ENCODE measurements at places on chromosomes 13 and 19. TPM values are rescaled to one million over a fixed set of nuclear protein-coding genes. Genes with fewer than 3 reads are reported as not detected.

- peaks cover 58% of the 10 kb centered on the region for H3K27me3 ChIP-seq
- H3K27ac ChIP-seq = no peak overlapping the region
- no peak for DNase-seq
- peak overlapping the region; percentile 55 for H3K4me3 ChIP-seq
- no peaks in the 10 kb centered on the region for H3K36me3 ChIP-seq
Observed at GRCh38 chr19:3028305-3029064, 595 bp downstream of the TLE2 start.

DNA sequence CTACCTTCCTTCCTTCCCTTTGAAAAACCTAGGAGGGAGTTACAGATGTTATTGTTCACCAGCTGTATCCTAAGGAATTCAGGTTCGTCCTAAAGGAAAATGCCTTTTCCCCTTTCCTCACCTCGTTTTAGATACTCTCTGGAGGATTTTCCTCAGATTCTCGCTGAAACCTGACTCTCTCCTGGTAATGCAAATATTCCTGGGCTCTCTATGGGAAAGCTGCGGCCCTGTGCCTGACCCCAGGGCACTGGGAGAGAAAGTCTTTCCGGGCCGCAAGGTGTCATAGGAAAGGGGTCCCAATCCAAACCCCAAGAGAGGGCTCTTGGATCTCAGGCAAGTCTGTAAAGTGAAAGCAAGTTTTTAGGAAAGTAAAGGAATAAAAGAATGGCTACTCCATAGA, 13.1 kb upstream of the OR1M1 start:
- no peaks in the 10 kb centered on the region for H3K4me1 ChIP-seq
- no peaks in the 10 kb centered on the region for H3K27me3 ChIP-seq
- H3K27ac ChIP-seq = no peak overlapping the region

DNA sequence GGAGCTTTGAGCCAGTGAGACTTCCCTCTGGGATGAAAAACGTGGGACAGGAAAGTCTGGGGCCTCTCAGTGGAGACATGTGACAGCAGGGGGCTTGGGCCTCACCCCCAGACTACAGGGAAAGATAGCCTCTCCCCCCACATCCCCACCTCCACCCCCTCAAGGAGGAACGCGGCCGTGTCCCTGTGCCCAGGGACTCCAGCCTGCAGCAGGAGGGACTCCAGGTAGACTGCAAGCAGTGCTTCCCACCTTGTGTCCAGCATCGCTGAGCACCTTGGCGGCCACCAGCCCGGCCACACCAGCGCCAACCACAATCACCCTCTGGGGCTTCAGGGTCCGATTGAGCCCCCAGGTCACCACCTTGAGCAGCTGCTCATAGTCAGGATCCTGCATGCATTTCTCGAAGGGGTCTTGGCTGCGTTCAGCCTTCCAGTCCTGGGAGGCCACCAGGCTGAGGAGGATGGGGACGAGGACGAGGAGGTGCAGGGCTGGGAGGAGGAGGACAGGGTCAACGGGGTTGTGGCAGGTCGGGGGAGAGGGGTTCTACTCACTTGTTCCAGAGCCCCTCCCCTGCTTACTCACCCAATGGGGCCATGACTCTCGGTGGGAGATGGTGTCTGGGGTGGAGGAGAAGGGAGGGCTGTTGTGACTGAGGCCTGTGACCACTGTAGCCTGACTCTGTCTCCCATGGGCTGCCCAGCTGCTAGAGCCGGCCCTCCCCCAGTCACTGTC, 955 bp downstream of the IL4I1 start:
- peaks cover 30% of the 10 kb centered on the region for H3K4me1 ChIP-seq
- DNase-seq = no peak
- H3K27ac ChIP-seq = no peak overlapping the region
- no peak overlapping the region for H3K4me3 ChIP-seq

GRCh38 chr13:24033527-24034302, 126.8 kb upstream of the SPATA13 start:
- DNase-seq = no peak
- no peak overlapping the region for H3K27ac ChIP-seq
- H3K36me3 ChIP-seq = no peaks in the 10 kb centered on the region

DNA sequence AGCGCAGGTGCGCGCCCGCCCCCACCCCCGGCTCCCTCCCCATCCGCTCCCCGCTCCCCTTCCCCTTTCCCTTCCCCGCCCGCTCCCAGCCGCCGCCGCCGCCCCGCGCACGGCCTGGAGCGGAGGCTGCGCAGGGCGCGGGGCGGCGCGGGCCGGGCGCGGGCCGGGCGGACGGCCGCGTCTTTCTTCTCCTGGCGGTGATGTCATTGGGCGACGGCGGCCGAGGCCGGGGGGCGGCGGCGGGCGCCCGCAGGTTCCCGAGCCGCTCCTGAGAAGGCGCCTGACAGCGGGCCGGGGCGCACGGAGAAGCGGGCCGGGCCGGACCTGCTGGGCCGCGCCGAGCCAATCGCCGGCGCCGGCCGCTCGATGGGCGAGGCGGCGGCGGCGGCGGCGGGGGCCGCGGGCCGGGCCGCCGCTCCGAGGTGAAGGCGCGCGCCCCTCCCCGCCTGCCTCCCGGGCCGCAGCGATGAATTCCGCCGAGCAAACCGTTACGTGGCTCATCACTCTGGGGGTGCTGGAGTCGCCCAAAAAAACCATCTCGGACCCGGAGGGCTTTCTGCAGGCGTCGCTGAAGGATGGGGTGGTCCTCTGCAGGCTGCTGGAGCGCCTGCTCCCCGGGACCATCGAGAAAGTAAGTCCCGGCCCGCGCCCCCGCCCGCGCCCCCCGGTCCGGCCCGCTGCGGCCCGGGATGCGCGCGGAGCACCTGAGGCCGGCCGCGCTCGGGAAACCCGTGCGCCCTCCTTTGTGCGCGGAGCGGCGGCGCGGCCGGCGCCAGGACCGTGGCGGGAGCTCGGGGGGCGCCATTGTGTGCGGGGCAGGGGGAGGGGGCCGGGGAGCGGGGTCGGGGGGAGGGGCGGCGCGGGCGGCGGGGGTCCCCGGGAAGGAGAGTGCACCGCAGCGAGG, at the start of gene ARHGEF7:
ARHGEF7 (plus strand) TSS at position 250 of the 904 bp plus-strand sequence; CDS start at position 467, 217 bp downstream.
- peaks cover 3% of the 10 kb centered on the region for H3K27me3 ChIP-seq
- H3K36me3 ChIP-seq = no peaks in the 10 kb centered on the region
- DNase-seq = peak; percentile 53
- H3K4me1 ChIP-seq = peaks cover 17% of the 10 kb centered on the region
- H3K27ac ChIP-seq = no peak within 1 kb of the TSS
- H3K4me3 ChIP-seq = peak within 1 kb of the TSS; percentile 70

GRCh38 chr19:19821366-19821951, at the start of gene ZNF506:
Gene ZNF506, minus strand, starts transcription at chr19:19821750. Its CDS starts 147 bp downstream, at chr19:19821603.
- H3K4me3 ChIP-seq = peak within 1 kb of the TSS; percentile 100
- DNase-seq = peak; percentile 97
- no peaks in the 10 kb centered on the region for H3K27me3 ChIP-seq
- H3K4me1 ChIP-seq = peaks cover 40% of the 10 kb centered on the region
- peak within 1 kb of the TSS; percentile 97 for H3K27ac ChIP-seq

- H3K4me3 ChIP-seq = no peak overlapping the region
- H3K4me1 ChIP-seq = peaks cover 42% of the 10 kb centered on the region
- peak overlapping the region; percentile 28 for H3K27ac ChIP-seq
- peaks cover 7% of the 10 kb centered on the region for H3K36me3 ChIP-seq
- peak; percentile 54 for DNase-seq
- H3K27me3 ChIP-seq = no peaks in the 10 kb centered on the region
Observed at GRCh38 chr19:45137179-45137761, 23.5 kb downstream of the NKPD1 start.

DNA sequence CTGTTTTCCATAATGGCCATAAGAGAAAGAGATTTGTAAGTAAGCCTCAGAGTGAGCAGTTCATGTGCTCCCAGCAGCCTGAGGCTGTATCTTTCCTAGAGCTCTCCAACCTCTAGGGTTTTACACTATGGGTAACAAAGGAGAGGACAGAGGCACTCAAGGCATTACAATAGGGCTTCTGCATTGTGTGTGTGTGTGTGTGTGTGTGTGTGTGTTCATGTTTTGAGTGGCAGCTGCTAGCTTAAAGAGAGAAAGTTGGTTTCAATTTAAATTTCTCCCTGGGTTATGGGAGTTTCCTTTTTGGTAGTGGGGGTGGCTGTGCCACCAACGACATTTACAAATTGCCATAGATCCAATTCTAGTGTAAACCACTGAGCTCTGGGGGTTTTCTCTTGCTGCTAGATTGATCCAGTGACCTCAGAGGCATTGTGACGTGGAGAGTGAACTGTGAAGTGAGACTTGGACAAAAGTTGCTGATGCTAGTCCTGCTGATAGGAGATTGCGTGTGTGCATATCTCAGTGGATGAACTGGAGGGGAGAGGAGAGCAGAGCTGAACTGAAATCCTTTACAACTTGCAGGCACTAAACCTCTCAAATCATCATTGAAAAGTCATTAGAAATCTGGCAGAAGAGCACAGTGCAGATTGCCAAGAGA, 67.2 kb upstream of the OLFM4 start:
- no peaks in the 10 kb centered on the region for H3K36me3 ChIP-seq
- DNase-seq = no peak
- no peaks in the 10 kb centered on the region for H3K27me3 ChIP-seq

DNA sequence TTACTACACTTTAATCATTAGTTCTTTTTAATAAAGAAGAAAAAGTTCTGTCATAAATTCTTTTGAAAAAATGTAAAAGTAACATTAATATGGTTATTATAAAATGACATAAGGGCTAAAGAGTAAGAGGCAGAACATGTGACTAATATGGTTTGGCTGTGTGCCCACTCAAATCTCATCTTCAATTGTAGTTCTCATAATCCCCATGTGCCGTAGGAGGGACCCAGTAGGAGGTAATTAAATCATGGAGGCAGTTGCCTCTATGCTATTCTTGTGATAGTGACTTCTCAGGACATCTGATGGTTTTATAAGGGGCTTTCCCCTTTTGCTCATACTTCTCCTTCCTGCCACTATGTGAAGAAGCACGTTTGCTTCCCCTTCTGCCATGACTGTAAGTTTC, 104.5 kb downstream of the UGGT2 start:
- no peaks in the 10 kb centered on the region for H3K36me3 ChIP-seq
- H3K4me1 ChIP-seq = no peaks in the 10 kb centered on the region
- H3K4me3 ChIP-seq = no peak overlapping the region

- H3K27me3 ChIP-seq = no peaks in the 10 kb centered on the region
- H3K4me1 ChIP-seq = peaks cover 33% of the 10 kb centered on the region
- no peak overlapping the region for H3K4me3 ChIP-seq
- no peak for DNase-seq
Observed at GRCh38 chr19:48501494-48502349, 9.9 kb downstream of the LMTK3 start.

DNA sequence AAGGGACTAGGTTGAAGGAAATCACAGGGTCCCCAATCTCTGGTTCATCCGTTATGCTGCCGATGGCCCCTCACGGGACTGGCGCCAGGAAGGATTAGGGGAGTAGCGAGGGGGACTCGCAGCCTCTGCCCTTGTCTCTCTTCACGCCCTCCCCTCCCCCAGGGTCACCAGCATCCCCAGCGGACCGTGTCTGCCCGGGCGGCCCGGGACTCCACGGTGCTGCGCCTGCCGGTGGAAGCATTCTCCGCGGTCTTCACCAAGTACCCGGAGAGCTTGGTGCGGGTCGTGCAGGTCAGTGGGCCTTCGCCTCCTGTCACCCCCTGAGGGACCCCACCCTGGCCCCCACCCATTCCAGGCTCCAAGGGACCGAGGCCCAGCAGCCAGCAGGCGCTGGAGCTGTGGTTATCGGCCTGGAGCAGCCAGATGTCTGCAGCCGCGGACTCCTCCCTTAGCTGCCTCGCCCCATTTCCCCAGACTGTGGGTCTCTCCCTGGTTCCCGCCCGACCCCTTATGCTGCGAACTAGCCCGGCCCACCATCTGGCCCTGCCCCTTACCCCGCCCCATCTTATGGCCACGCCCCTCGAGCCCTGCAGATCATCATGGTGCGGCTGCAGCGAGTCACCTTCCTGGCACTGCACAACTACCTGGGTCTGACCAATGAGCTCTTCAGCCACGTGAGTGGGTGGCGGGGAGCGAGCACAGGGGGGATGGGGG, 5.4 kb downstream of the PNPLA6 start:
- no peak overlapping the region for H3K4me3 ChIP-seq
- no peak for DNase-seq
- no peak overlapping the region for H3K27ac ChIP-seq
- H3K4me1 ChIP-seq = peaks cover 13% of the 10 kb centered on the region

Gene TINCR
- polyA plus RNA-seq = 0.37 TPM

Gene C19orf33
- not detected for polyA plus RNA-seq

Gene INSR
- polyA plus RNA-seq = 1.4 TPM

Gene SCGB2B2
- 0.06 TPM for polyA plus RNA-seq
